Stimulated activated CD4-positive, alpha-beta T cell treated with anti-CD3 and anti-CD28 coated beads, TNF-alpha, amount 100 ng/mL, for 24 hours (primary cell): ENCODE measurements at places on chromosomes 3 and 15.

DNA sequence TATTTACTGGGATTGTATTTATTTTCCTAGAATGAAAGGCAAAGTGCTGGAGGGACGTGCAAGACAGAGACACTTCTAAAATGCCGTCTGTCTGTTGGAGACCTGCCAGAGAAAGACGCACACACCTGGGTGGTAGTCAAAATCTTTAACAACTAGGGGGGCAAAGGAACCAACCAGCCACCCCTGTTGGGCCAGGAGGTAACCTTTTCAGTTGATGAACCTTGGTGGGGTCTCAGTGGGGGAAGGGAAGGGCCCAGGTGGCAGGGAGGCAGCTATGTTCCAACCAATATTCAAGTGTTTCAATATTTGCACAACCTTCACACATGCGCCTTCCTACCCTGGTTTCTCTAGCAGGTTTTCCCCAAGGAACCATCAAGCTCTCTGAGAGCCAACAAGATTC lies 99.0 kb downstream of the MEGF11 start:
- DNase-seq: no peak

GRCh38 chr15:72201391-72201921 lies 3.9 kb upstream of the GRAMD2A start:
- no peak for DNase-seq

GRCh38 chr3:78742491-78742890 lies 1025.3 kb downstream of the ROBO1 start:
- DNase-seq: no peak

DNA sequence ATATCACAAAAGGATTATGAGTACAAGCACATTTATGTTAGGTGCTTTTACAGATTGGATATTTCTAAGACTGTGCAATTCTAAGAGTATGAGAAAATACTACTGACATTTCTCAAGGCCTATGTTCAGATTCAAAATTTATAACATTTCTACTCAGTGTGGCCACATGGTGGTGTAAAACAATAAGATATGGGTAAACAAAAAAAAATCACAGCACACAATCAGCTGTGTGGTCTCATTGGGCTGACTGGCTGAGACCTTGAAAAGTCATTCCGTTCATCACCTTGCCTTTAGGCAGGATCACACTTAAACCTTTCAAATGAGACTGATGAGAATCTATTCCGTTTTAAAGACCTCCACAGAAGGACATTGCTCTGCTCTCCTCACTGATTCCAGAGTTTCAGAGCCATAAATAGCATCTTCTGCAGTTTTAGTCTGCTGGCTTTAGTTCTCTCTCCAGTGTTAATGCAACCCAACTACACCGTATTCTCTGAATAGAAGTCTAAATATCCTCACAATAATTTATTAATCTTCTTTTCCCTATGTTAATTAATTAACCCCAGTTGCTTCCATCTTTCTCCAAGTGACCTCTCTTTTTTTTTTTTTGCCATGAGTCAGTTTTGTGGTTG lies 158.2 kb downstream of the SPATA16 start:
- no peak for DNase-seq

DNA sequence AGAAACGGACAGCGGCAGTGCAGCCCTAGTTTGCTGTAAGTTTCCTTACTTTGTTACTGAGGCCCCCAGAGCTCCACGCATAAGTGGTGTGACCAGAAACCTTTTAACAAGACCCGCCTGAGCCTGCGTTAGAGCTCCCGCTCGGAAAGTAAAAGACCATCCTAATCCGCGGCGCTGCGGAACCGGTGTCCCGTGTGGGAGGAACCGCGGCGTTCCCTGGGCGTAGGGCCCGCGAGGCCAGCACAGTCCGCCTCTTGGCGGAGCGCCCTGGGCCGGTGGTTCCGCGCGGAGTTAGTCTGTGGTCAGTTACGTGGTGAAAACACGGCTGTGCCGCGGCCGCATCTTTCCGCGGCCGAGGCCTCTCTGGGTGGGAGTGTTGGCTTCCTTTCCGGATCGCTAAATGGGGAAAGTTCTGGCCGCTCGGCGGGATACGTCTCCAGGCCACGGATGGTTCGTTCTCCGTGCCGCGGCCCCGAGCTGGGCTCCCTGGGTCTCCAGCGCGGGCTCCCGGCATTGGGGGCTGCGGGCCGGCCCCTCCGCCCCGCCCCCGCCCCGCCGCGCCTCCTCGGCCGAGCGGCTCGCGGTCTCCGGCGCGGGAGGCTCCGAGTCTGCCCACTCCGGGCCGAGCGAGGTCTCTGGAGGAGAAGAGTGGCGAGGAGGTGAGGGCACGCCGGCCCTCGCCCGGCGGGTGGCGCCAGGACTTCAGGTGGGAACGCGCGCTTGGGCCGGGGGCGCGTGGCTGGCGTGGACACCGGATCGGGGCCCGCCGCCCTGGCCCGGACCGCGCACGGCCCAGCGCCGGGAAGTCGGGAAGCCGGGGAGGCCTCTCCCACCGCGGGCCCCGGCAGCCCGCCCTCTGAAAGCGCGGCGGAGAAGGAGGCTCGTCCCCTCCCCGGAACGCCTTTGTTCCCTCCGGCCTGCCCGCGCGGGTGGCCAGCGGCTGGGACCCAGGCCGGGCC lies 754 bp downstream of the B3GNT5 start:
- DNase-seq: peak; percentile 34

- no peak for DNase-seq
Observed at GRCh38 chr3:57061556-57061955, 1.1 kb downstream of the SPATA12 start.

DNA sequence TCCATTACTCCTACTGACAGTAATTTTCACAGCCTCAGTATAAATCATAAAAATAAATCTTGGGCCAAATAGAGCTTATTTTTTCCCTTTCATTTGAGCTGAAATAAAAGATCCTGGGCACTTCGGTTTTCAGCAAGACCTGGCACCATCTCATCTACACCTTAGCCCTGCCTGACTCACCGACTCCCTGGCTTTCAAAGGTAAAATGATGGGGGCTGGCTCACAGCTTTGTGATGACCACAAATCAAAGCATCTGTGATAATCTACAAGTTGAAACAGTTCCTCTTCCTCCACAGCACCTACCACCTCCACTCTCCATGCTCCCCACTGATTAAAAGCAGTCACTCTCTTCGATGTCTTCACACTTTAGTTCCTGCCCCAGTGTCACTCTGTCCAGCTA lies 27.6 kb downstream of the DET1 start:
- no peak for DNase-seq

DNA sequence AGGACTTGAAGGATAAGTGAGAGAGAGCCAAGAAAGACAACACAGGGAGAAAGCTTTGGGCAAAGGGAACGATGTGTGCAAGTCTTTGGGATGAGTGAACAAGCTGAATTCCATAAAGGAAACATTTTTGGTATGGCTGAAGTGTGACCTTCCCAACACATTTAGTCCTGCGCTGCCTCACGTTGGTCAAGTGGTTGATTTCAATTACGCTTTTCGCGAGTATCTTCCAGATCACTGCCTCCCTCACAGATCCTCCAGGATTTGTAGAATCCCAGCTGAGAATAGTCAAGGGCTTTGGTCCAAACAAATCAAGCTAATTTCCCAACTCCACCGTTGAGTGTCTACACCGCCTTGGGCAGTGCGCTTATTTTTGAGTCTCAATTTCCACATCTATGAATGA lies 338.4 kb upstream of the ADAMTS9 start:
- no peak for DNase-seq

DNA sequence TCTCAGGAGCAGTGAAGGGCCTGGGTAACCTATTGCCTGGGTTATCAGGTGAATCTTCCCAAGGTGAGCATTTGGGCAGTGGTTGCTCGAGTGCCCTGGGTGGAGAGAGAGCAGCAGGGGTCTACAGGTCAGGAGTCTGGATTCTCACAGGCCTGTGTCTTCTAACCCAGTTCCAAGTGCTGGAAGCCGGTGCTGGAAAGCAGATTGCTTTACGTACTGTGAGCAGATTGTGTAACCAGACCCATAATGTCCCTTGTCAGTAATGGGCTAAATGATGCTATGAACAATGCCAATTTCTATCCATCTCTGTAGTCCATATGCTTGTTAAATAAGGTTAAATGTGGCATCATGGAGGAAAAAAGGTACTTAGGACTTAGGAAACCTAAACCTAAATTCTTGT lies 106.5 kb downstream of the TPRG1 start:
- no peak for DNase-seq

- no peak for DNase-seq
Observed at GRCh38 chr3:141846050-141846433, 30.4 kb upstream of the ATP1B3 start.
